ENCODE measurements at places on chromosomes 16 and 17.
A peak's percentile ranks its signal among the peaks of the same experiment; 100 is the strongest.

DNA sequence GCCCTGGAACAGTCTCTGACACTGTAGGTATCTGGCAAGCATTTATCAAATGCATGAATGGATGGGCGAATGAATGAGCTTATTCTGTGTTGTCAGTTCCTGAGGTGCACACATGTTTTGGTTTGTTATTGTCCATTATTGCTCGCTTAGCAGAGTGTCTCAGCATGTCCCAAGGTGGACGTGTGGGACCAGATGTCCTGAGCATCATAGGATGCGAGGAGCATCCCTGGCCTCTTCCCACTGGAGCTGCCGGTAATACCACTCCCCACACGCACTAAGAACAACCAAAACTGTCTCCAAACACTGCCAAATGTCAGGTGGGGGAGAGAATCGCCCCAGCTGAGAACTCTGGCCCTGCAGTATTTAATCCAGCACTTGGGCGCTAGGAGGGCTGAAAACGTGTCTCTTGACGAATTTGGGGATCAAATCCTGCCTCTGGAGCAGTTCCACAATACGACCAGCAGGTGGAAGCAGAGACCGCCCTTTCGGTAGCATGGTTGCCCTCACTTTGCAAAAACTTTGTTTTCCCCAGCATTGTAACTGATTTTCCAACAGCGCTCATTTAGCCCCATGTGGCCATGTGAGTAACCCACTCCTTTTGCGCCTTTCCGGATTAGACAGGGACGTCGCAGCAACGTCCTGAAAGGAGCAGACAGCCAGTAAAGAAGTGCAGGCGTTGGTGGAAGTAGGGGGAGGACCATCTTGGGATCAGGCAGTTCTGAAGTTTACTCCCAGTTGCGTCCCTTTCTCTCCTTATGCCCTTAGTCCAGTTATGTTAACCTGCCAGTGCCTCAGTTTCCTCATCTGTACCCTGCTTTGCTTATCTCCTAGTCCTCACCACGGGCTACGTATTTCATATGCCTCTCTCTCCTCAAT, 22.7 kb downstream of the TMEM114 start:
- DNase-seq, result no peak

DNA sequence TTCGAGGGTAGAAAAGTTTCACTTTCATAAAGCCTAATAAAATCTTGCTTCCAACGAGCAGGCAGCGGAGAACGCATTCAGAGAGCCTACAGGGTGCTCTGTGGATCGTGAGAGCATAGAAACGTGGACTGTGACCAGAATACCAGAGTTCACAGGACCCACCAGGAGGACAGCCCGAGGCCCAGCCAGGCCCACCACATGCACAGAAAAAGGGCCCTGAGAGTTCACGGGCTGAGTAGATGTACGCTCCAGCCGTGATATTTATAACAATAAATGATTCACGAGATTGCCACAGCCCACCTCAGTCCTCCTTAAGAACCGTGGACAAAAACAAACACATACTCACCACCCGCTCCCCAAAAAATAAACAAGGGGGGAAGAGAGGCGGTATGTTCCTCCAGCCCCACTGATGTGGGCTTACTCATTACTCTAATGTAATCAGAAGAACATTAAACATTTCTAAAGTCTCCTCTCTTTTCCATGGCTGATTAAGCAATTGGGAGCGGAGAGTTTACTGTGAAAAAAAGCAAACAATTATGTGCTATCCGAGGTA, 207.2 kb downstream of the C16orf78 start:
- DNase-seq, result no peak

GRCh38 chr17:58229384-58229783, 9.0 kb upstream of the LPO start:
- no peak for DNase-seq

- peak; percentile 55 for DNase-seq
These were observed 5.9 kb upstream of the UBE2O start for GRCh38 chr17:76458580-76459490.

- DNase-seq, result no peak
These were observed 3.3 kb downstream of the AXIN1 start for GRCh38 chr16:349211-349610.

GRCh38 chr17:49787884-49788477, 500 bp upstream of the KAT7 start:
- no peak for DNase-seq

DNA sequence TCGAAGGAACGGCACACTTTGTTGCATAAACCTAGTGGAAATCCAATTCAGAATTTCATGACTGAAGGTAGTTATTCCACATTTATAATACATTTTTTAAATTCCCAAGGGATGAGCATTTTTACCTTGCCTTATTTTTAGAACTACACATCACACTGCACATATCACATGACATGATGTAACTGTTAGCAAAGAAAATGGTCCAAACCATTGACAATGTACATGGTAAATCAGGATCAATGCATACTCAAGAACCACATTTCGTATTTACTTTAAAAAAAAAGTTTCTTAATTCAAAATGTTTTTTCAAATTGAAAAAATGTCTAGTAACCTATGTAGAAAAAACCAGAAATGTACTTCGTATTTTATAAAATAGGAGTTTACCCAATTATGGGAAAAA, 2.5 kb downstream of the KANSL1 start:
- no peak for DNase-seq

DNA sequence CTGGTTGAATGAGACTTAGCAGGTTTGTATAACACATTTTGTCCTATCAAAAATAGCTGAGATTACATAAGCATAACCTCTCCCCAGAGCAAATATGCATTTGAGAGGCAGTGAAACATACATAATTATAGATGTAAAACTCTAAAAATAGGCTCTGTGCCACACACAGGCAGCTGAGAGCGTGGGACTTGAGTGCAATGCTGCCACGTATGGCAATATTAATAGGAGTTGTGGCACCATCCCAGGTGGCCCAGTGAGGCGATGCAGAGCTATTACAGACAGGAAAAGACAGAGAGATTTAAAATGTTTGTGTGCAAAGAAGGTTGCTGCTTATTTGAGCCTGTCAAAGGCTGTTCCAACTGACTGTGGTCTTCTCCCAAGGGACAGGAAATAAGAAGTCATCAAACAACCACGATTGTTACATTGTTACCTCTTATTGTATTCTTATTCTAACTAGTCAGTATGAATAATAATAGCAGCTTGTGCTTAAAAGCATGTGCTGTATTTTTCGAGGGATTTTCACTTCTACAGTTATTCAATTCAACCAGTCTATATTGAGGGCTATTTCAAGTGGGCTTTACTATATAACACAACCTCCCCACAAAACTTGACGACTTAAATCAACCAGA, 116.5 kb downstream of the SALL1 start:
- DNase-seq, result no peak

DNA sequence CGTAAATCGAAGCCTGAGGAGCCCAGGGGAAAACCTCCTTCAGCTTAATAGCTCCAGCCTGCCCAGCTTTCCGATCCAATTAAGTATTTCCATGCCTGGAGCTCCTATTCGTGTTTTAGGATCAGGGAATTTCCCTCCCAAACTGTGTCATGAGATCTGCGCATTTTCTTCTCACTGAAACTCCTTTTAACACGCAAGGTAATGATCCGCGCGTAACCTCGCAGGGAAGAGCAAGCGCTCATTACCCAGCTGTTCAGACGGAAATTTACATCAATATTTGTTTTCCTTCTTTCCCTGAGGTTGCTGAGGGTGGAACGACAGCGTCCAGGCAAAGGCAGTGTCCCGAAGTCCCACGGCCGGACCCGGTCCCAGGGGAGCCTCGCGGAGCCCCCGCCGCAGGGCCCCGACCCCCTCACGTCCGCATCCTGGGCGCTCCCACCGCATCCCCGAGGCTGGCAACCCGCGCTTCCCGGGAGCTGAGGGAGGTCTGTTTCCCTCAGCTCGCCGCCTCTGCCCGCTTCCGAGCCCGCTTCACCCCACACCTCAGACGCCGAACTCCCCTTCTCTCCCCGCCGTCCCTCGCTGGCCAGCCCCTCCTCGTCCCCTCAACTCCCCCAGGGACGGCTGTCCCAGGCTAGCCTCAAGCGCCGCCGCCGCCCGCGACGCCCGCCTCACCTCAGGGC, 415 bp downstream of the ABCA5 start:
- DNase-seq, result no peak

DNA sequence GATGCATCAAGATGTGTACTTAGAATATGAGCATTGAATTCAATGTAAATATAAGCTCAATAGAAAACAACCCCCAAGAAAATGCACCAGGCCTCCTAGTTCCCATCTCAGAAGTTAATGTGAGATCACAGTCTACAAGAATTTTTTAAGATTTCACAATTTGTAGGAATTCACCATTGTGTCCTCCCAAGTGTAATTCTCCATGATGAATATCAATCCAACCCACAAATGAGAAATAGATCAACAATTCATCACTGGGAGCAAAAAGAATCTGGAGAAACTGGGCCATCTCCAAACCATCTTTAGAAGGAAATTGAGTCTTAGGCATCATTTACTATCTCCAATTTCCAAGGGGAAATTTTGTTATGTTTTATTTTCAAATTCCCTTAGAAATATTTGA, 310.5 kb upstream of the GOT2 start:
- DNase-seq, result no peak

All from mesothelial cell of epicardium (in vitro differentiated cells).